Stimulated activated CD4-positive, alpha-beta T cell treated with anti-CD3 and anti-CD28 coated beads, Interleukin-1b, Interleukin-23, amount 100 ng/mL, for 1 hour (primary cell): ENCODE measurements at places on chromosomes 13 and 19.

DNA sequence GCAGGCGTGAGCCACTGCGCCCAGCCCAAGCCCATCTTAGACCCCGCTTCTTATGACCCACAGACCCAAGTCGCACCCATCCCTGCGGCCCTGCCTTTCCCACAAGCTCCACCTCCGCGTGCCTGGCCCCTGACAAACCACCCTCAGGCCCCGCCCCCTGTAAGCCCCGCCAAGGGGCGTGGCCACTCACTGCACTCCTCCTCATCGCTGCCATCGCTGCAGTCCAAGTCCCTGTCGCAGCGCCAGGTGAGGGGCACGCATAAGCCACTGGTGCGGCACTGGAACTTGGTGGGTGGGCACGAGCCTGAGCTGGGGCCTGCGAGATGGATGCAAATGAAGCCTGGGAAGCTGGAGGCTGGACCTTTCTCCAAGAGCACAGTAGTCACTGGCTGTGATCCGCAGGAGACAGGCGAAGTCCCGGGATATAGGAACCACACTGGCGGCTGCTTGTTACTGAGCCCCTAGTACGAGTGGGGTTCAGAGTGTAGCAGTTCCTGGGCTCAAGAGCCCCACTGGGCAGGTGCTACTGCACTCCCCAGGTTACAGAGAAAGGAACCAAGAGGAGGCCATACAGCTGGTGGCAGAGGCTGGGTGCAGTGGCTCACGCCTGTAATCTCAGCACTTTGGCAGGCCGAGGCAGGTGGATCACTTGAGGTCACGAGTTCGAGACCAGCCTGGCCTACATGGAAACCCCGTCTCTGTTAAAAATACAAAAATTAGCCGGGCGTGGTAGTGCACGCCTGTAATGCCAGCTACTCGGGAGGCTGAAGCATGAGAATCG lies 3.1 kb downstream of the CD320 start:
- no peak for DNase-seq

- DNase-seq, result no peak
Measured at GRCh38 chr13:35912841-35913240, 218.3 kb downstream of the DCLK1 start.

- no peak for DNase-seq
Measured at GRCh38 chr13:91358387-91358782, 10.9 kb downstream of the MIR17HG start.

DNA sequence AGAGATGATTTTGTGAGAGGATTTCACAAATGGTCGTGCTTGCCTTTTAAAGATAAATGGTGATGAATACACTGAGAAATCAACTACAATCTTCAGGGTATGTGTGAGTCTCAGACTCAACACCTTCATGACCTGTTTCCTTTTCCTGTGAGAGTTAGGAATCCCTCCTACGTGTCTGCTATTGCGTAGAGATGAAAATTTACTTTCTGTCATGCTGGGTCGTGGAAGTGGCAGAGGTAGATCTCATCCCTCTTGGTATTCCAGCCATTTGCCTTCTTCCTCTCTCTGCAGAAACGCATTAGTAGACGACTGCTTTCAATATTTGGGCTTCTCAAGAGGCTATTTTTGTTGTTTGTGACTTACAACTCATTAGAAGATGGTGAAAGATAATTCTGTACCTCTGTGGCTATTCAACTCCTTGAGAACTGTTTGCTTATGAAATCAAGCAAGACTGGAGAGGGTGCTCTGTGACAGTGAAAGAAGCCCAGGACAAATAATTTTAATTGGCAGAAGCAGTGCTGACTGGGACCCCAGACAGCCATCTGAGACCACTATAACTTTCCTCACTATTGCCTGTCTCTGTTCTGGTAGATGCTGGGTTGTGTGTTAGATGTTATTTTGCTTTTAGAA lies 233.1 kb downstream of the LACC1 start:
- no peak for DNase-seq

GRCh38 chr19:15404780-15405211 lies 14.0 kb downstream of the AKAP8L start:
- no peak for DNase-seq

GRCh38 chr13:32316028-32316339 lies 676 bp downstream of the BRCA2 start:
- DNase-seq, result no peak

DNA sequence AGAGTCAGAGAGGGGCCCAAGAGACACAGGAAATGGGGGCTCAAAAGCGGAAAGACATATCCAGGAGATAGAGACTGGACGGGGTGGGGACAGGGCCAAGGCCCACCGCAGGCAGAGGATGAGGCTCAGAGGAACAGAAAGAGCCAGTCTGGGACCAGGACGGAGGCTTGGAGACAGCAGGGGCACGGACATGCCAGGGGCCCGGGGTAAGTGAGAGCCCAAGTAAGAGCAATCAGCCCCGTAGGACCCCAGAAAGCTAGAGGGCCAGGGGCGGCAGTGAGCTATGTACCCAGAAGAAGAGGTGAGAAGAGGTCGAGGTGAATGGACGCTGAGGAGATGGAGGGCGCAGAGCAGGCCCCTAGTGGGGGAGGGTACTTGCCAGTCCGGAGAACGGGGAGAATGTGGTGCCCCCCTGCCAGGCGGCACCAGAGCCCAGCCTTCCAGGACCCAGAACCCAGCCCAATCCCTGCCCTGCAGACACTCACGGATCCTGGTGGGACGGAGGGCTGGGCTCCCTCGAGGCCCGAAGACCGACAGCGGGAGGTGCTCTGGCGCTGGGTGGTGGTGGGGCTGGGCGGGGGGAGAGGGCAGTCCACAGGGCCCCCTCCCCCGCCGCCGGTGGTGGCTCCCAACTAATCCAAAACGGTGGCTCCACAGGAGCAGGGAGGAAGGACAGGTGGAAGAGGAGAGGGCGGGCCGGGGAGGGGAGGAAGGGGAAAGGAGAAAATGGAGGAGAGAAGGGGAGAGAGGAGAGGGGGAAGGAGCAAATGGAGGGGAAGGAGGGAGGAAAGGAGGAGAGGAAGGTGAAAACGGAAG lies 1.0 kb downstream of the GRIK5 start:
- DNase-seq, result no peak

DNA sequence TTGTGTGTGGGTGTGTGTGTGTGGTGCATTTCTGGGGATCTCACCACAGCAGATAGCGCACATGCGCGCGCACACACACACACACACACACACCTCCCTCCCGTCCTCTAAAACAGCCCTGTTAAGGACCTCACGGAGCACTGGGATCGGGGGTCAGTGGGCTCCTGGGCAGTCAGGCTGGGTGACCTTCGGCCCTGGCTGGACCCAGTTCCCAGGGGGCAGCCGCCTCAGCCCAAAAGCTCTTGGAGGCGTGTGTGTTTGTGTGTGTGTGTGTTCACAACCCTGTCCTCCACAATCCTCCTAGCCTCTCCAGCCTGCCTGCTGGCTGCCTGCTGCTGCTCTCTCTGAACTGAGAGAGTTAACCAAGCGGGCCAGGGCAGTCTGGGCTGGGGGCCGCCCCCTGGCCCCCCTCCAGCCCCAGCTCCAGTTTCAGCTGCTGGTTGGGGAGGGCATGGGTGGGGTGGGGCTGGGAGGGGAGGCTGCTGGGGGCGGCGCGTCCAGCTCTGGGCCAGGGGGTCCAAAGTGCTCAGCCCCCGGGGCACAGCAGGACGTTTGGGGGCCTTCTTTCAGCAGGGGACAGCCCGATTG lies at the start of gene FXYD1:
TSS of gene FXYD1 (plus strand) at position 520 of the 588 bp plus-strand sequence. CDS start 1,256 bp downstream, outside the sequence.
- no peak for DNase-seq

GRCh38 chr19:2538096-2538757 lies 62.3 kb downstream of the GADD45B start:
- DNase-seq, result no peak

DNA sequence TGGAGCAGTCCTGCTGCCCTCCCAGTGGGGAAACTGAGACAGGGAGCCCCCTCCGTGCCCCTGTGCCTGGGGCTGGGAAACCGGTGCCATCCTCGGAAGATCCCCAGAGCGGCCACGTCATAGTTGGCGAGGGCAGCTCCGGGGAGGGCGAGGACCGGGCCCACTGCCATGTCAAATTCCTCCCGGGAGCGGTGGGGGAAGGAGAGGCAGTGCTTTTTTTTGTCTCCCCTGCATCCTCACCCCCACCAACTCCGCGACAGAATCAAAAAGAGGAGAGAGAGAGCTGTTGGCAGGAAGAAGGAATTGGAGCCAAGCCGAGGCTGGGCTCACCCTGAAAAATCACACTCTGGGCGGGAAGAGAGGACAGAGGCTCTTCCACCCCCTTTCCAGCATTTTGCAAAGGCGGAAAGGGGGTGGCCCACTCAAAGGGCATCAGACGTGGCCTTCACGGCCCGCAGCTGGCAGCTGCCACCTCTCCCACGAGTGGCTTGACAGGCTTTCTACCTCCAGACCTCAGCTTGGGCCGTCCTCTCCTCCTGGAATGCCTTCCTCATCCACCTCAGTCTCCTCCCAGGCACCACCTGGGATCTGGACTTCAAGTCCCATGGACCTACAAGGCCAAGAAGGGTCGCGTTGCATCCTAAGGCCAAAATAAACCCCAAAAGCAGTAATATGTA lies 19.6 kb upstream of the NFIC start:
- DNase-seq, result no peak

- no peak for DNase-seq
Measured at GRCh38 chr13:85864963-85865530, 65.8 kb upstream of the SLITRK6 start.

- no peak for DNase-seq
Measured at GRCh38 chr13:77328819-77329132, 1.9 kb upstream of the MYCBP2 start.

DNA sequence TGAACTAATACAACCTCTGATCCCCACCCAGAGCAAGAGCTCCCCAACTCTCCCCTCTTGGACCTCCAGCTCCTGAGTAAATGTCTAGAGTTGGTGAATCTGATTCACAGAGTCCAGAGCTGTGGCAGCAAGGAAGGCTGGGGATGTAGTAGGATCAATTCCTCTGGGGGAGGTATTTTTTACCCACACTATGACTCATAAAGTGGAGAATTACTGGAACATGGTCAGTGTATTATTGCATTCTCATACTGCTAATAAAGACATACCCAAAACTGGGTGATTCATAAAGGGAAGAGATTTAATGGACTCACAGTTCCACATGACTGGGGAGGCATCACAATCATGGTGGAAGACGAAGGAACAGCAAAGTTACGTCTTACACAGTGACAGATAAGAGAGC lies 496.7 kb downstream of the EFNB2 start:
- DNase-seq, result no peak

GRCh38 chr19:14183741-14184350 lies 22.1 kb downstream of the ADGRL1 start:
- DNase-seq, result no peak

GRCh38 chr19:33819506-33819879 lies 22.8 kb downstream of the KCTD15 start:
- DNase-seq, result no peak

DNA sequence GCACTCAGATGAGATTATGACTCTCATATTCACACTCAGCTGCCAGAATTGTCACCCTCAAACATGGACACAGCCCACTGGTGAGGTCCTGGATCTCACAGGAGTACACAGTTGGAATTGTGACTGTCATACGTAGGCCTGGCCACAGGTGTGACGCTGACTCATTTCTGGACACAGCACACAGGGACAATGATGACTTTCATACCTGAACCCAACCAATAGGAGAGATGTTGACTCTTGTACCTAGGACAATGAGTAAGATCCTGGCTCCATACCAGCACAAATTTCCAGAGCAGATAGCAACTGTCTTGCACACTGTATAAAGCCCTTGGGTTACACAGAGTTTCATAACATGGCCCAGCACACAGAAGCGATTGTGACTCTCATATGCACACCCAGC lies 46.4 kb downstream of the ZNF85 start:
- no peak for DNase-seq

- no peak for DNase-seq
Measured at GRCh38 chr13:21615427-21615826, 11.5 kb upstream of the MICU2 start.

DNA sequence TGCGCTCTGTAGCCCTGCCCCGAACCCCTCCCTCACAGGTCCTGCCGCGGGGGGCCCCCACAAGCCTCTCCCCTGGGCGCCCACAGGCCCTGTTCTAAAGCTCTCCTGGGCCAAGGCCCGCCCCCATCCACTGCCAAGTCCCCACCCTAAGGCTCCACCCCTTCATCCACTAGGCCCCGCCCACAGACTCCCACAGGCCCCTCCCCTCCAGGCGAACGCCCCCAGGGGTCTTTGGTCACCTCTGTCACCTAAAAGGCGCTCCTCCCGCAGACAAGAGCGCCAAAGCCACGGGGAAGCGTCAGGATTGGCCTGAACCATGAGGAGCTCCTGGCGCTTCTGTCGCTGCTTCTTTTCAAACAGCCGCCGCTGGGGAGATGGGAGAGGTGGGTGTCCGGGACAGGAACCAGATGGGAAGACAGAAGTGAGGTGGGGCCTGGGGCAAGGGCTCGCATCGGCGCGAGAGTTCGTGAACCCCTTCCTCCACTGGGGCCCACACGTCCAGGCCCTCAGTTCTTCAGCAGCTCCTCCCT lies 2.3 kb downstream of the TULP2 start:
- no peak for DNase-seq

GRCh38 chr19:5805462-5806132 lies 730 bp downstream of the NRTN start:
- no peak for DNase-seq

DNA sequence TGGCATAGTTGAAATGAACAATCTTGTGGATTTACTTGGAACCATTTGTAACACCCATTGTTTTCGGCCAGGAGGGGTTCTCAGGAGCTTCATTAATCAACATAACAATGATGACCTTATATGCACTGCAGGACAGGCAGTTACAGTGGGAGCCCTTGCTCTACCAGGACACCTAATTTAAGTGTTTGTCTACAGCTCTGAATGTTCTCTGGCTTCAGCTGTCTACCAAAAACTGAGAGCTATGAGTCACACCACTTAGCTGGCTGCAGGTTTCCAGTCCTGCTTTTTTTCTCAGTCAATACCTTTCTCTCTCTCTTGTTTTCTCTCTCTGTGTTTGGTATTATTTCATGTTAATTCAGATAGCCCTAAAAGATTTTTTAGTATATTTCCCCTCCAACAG lies 105.4 kb upstream of the MBNL2 start:
- no peak for DNase-seq
